ENCODE measurements at places on chromosomes 6 and 20. TPM values are rescaled to one million over a fixed set of nuclear protein-coding genes. Genes with fewer than 3 reads are reported as not detected.

DNA sequence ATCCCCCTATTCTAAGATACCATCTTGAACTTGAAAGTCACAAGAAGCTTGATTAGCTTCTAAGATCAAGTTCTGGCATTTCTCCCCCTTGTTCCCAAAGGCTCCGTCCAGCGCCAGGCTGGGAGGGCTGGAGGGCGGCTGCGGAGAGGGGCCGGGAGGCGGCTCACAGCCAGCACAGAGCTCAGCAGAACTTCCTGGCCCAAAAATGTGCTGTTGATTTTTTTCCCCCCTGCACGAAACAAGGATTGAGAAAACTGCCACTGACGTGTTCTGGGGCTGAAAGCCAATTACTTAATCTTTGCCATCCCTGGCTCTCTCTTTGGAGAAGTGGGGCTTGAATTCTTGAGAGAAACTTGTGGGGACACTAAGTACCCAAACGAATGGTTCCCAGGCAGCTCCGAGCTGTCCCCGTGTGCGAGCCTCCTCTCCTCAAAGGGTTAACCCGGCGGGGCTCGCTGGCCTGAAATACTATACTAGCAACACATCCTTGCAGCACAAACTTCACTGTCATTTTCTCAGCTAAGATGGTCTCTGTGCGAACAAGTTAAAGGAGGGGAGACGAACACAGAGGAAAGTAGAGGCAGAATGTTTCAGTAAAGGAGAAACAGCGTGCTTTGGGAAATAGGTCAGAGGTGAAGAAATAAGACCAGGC, 452 bp downstream of the TRAF3IP2 start:
- DNase-seq, result peak; percentile 91

GRCh38 chr6:98516206-98516605, 318.2 kb upstream of the POU3F2 start:
- no peak for DNase-seq

DNA sequence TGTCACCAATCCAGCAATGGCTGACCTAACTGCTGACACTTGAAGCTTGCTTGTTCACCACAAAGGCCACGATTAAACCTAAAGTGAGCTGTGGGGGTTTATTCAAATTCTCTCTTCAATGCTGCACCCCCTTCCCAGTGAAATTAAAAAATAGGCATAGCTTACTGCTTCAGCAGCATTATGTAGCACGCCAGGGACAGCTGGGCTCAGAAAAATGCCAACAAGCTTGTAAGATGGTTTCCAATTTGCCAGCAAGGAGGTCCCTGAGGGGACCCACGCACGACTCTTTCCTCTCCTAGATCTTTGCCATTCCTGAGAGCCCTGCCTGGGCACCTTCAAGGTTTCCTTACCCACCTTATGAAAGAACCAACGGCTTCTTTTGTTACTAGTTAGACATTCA, 113.5 kb upstream of the CDH4 start:
- no peak for DNase-seq

Gene TPD52L1
- total RNA-seq, result 20.1 TPM

Gene BMP7
- total RNA-seq, result not detected
